ENCODE measurements at places on chromosomes 5 and 9.
A peak's percentile ranks its signal among the peaks of the same experiment; 100 is the strongest.

DNA sequence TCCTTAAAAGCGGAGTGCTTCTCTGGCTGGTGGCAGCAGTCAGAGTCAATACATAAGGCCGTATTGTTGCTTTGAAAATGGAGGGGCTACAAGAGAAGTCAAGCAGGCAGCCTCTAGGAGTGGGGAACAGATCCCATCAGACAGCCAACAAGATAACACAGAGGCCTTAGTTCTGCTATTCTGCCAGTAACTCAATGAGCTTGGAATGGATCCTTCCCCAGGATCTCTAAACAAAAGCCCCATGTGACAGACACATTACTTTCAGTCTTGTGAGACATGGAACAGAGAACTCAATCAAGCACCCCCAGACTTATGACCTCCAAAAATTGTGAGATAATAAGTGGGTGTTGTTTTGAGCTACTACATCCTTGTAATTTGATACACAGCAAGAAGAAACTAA is 158.6 kb downstream of the RFX3 start:
- DNase-seq, result no peak

- no peak for DNase-seq
Measured at GRCh38 chr9:113785334-113785733, 90.8 kb upstream of the ZNF618 start.

GRCh38 chr5:16160706-16161105 is 18.9 kb downstream of the MARCHF11 start:
- DNase-seq, result peak; percentile 36

DNA sequence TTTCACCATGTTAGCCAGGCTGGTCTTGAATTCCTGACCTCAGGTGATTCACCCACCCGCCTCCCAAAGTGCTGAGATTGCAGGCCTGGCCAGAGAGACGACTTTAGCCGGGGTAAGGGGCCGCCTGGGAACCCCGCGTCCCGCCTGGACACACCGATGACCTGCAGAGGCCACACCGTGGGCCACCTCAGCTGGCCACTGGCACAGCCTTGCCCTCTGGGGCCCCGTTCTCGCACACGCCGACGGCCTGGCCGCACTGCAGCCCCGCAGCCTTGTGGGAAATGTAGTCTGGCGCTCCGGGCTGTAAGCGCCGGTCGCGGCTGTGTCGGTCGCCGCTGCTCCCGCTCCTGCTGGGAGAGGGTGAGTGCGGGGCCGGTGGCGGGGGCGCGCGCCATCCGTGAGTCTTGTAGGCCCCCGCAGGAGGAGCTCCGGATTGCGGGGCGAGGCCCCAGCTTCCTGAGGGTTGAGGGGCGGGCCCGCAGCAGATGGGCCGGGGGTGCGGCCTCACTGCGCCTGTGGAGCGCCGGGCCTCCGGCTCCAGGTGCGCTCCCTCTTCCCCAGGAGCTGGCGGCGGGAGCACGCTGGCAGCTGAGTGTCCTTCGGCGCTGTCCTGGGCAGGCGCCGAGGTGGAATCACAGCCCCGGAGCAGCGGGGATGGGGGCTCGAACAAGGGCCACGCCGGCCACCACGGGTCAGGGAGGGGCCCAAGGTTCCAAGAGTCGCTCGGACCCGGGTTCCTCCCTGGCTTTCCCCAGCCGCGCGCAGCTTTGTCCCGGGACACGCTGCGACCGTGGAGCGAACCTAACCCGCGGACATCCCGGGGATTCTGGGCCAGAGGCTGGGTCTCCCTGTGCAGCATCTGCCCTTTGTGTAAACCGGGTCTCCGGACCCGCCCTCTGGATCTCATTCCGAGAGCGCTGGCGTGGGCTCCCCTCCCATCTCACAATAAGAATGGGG is at the start of gene ZFP2:
Gene ZFP2 (plus strand): TSS at position 299 of the 957 bp plus-strand sequence. CDS start 35,401 bp downstream, outside the sequence.
- peak; percentile 68 for DNase-seq

GRCh38 chr5:7377761-7378160 is 18.2 kb upstream of the ADCY2 start:
- DNase-seq, result no peak

DNA sequence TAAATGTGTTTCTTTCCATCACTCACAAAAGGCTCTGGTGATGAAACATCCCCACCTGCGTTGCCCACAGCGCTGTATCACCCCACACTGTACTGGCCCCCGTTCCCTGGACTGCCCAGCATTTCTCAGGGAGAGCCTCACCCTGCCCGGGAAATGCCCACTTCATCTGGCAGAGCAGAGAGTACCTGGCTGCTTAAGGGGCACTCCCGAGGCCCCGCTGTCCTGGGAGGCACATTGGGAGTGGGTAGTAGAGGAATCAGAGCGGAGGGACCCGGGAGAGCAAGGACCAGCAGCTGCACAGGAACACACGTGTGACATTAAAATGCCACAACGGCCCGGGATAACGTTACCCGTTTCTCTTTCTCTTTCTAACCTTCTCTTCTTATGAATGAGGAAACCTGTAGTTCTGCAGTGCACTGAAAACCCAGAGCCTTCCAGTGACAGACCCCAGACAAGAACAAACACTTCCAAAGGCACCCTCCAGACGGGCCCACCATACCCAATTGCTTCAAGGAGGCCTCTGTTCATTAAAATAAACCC is 110.0 kb downstream of the ROR2 start:
- no peak for DNase-seq

Measured in right renal pelvis (tissue), 4 donors.